ENCODE measurements at places on chromosomes 3 and 15.

DNA sequence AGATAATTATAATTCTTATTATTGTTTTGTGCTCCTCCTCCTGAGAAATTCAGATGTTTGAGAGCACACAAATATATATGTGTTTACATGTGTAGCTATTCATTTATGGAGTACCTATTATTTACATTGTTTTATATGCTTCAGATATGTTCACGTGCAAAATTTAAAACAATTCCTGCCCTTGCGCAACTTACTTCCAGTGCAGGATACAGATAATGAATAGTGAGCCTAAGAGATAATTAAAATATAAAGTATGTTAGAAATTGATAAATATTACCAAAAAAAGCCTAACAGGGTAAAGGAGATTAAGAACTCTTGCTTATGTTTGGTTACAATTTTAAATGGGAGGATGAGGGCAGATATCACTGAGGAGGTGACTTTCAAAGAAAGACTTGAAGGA, 81.7 kb upstream of the DPH6 start:
- DNase-seq, result no peak

GRCh38 chr3:177426878-177427495, 229.7 kb upstream of the TBL1XR1 start:
- no peak for DNase-seq

GRCh38 chr3:194682694-194683310, 2.9 kb upstream of the FAM43A start:
- peak; percentile 82 for DNase-seq

GRCh38 chr3:45967724-45968123, 24.5 kb downstream of the CXCR6 start:
- no peak for DNase-seq

GRCh38 chr15:73918784-73919183, 7.5 kb upstream of the LOXL1 start:
- no peak for DNase-seq

- no peak for DNase-seq
Measured at GRCh38 chr15:37133602-37134001, 33.3 kb upstream of the MEIS2 start.

GRCh38 chr15:85407421-85408269, 27.2 kb downstream of the AKAP13 start:
- no peak for DNase-seq

GRCh38 chr3:107416886-107417285, 39.6 kb downstream of the CCDC54 start:
- no peak for DNase-seq

- DNase-seq, result no peak
Measured at GRCh38 chr3:48118322-48118721, 69.9 kb downstream of the CDC25A start.

- DNase-seq, result peak; percentile 11
Measured at GRCh38 chr3:163056874-163057497, 1560.4 kb downstream of the OTOL1 start.

DNA sequence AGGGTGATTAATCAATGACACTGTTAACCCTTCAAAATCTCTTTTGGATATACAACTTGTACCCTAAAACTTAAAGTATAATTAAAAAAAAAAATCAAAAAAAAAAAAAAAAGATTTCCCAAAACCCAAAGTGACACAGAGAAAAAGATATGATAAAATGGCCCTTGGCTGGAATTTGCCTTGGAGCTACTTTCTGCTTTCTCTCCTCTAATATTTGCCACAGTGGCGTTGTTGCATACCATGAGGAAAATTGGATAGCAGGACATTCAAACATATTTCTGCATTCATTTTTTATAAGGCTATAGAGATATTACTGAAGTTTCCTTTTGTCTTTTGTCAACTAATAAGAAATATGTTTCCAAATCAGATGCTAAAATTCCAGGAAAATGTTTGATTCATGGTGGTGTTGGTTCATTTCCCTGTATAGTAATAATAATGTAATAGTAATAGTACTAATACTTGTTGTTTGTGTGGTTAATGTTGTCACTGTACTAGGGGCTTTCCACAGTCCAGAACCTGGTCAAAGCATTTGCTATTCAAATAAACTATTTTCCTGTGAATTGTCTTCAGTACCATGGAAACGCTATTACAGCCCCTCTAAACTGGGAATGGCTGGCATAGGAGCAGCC, 441.3 kb upstream of the THBS1 start:
- no peak for DNase-seq

GRCh38 chr3:161316006-161316689, 55.2 kb downstream of the SPTSSB start:
- no peak for DNase-seq

DNA sequence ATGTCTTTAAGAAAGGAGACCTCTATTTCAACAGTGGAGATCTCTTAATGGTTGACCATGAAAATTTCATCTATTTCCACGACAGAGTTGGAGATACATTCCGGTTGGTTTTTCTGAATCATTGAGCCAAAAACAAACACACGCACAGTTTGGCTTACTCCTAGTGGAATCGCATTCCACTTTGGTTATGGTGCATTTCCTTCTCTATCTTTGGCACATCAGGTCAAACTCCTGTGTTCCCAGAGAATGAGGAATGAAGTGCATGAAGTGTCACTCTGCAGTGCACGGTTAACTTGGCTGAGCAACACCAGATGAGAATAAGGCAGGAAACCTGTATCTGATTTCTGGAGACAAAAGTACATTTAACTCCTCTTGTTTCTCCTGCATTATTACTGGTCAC, 38.5 kb downstream of the HDC start:
- DNase-seq, result no peak

DNA sequence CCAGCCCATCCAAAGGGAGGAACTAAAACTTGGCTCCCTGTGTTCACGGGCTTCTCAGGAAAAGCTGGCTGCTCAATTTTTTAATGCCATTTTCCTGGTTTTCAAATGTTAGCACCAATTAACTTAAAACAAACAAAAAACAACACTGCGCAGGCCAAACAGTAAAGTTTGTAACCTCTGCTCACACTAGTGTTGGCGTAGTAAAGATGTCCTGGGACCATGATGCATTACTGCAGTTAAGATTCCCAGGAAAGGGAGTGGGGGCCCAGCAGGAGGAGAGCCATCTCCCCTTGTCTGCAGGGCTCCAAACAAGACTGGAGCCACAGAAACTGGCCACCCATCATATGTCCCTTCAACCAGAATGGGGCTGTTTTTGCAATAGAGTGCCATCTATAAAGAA, 74.0 kb downstream of the KY start:
- no peak for DNase-seq

DNA sequence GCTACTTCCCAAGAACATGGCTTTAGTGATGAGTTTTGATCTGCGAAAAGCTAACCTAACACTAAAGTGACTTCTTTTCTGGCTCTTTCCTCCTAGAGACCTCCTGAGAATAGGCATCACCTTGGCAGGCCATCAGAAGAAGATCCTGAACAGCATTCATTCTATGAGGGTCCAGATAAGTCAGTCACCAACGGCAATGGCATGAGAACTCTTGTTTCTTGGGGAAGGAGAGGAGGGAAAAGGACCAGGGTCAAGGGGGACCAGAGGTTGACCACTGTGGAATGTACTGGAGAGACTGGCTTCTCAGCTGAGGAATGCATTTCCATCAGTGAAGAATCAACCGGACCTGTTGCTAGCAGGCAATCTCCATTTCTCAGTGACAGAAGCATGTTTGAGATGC, 463.9 kb downstream of the EPHB1 start:
- no peak for DNase-seq

DNA sequence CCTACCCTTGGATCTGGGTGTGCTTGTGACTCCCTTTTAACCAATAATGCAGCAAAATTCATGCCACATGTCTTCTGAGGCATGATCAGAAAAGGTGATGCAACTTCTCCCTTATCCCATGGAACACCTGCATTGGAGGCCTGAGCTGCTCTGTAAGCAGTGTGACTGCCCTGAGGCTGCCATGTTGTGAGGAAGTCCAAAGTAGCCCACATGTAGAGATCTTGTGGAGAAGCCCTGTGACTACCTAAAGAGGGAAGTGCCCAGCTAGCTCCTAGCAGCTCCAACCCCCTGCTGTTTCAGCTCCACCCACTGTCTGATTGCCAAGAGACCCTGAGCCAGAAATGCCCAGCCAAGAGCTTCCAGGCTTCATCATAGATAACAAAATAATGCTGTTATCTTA, 6.4 kb upstream of the NR1D2 start:
- DNase-seq, result no peak

GRCh38 chr3:15053541-15053940, 11.6 kb downstream of the MRPS25 start:
- no peak for DNase-seq

- DNase-seq, result no peak
Measured at GRCh38 chr15:48888191-48888590, 10.3 kb downstream of the EID1 start.

- no peak for DNase-seq
Measured at GRCh38 chr3:186200726-186201125, 91.8 kb upstream of the ETV5 start.

- no peak for DNase-seq
Measured at GRCh38 chr3:12601072-12601471, 44.2 kb downstream of the MKRN2 start.

GRCh38 chr3:61463191-61463590, 98.2 kb upstream of the PTPRG start:
- no peak for DNase-seq

GRCh38 chr3:162569314-162569713, 1072.7 kb downstream of the OTOL1 start:
- no peak for DNase-seq

DNA sequence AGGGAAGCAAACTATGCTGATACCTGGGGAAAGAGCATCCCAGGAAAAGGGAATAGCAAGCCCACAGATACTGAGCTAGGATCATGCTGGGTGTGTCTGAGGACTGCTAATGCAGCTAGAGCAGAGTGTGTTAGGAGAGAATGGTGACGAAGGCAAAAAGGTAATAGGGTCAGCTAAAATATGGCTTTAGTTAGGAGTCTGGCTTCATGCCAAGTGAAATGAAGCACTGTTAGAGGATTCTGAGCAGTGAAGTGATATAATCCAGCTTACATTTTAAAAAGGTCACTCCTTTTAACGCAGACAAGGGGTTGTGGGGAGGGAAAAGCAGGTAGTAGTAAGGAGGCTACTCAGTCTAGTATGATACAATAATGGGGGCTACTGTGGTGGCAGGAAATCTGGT, 30.4 kb downstream of the SECISBP2L start:
- no peak for DNase-seq

DNA sequence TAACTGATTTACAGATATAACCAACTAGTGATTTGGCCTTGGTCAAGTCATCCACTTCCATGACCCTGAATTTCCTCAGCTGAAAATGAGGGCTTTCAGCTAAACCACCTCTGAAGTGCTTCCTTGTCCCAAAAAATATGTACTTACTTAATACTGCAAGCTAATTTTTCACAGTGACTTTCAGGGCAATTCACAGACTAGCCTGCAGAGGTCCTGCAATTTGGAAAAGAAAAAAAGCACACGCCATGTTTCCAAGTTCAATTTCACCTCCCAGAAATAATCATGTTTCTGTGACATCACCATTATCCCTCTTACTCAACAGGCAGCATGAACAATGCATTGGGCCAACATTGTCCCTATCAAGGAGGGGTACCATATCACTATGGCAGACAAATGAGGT, 218.2 kb downstream of the SHOX2 start:
- DNase-seq, result no peak

DNA sequence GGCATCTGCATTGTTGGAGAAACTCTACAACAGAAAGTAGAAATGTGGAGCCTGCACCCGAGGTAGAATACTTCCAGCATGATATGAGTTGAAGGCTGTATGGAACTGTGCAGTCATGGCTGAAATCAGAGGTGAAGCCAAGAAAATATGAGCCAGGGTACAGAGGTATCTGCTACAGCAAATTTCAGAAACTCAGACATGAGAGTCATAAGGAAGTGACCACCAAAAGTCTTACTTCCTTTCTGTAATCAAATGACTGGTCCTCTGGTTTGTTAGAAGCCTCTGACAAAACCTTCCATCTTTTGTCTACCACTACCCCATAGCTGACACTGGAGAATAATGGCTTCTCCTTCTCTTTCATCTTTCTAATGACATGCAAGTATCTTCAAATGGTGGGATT, 159.4 kb downstream of the TMEM108 start:
- no peak for DNase-seq

DNA sequence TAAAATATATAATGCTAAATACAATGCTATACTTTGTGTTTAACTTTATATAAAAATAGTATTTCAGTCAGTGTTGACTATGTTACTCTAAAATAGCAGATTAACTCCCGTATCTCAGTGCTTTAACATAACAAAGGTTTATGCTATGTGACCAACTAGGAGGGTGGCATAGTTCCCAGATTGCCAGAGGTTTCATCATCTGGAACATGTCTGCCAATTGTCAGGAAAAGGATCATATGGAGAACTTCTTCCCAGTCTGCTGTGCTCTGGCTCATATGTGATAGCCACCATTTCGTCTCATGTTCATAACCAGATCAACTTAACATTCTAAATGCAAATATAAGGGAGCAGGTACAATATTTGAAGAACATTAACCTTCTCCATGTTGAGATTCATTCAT, 720.2 kb downstream of the MCTP2 start:
- no peak for DNase-seq

- DNase-seq, result no peak
Measured at GRCh38 chr3:32794487-32795308, 23.1 kb upstream of the TRIM71 start.

GRCh38 chr3:128360705-128361271, 105.9 kb downstream of the DNAJB8 start:
- no peak for DNase-seq

DNA sequence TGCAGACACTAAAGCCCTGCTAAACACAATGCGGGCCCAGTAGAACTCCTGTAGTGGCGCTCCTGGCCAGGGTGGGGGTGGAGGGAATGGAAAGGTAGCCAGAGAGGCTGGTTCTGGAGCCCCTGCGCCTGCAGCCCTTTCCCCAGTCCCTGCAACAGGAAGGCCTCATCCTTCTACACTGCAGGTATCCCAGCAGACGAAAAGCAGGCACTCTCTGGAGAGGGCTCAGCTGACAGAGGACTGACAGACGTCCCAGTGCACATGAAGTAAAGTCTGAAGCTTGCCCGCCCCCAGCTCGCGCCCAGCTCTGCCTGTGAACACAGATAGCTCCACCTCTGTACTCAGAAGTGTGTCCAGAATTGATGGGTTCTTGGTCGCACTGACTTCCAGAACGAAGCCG, 46.0 kb downstream of the NSMCE3 start:
- DNase-seq, result no peak

DNA sequence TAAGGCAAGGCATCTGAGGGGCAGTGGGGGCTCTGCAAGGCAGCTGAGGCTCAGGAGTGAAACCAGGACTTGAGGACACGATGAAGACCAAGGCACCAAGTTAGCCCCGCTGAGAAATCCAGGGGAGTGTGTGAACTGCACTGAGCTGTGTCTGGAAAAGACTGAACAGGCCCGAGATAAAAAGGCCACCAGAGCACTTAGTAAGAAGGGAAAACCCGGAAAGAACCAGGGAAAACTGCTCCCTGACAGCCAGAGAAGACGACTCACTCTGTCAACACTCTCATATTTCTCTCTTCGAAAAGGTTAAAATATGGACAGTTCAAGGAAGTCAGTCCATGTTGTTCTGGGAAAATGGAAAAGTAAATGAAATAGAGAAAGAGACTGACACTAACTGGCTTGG, 109.0 kb downstream of the SEC22A start:
- no peak for DNase-seq

All from HL-60 (cell line).